ENCODE measurements at places on chromosomes 12 and 14.

GRCh38 chr14:94974893-94975292 lies 182.4 kb downstream of the DICER1 start:
- DNase-seq: no peak

DNA sequence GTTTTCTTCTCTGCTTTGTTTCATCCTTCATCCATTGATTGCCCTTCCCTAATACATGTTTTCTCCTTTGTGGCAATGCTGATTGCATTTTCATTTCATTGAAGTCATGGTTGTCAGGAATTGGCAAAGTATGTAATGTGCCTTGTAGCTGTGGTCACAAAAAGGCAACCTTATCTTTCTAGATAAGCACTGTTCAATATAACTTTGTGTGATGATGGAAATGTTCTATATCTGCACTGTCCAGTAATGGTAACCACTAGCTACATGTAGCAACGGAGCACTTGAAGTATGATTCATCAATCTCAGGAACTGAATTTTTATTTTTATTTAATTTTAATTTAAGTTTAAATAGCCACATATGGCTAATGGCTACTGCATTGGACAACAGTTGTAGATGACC lies 79.8 kb downstream of the PCNX1 start:
- no peak for DNase-seq

GRCh38 chr14:71658261-71658860 lies 273.9 kb upstream of the RGS6 start:
- no peak for DNase-seq

DNA sequence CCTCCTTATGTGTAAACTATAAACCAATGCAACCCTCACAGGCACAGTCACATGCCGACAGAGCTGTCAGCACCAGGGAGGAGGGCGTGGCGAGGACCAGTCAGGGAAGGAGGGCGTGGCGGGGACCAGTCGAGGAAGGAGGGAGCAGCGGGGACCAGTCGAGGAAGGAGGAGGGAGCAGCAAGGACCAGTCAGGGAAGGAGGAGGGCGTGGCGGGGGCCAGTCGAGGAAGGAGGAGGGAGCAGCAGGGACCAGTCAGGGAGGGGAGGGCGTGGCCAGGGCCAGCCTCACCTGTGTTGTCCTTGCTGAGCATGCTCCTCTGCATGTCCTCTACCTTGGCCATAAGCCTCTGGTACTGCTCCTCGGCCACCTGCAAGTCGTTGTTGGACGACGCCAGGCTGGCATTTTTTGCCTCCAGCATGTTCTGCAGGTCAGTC lies 24.2 kb downstream of the GOLGA3 start:
- DNase-seq: no peak

DNA sequence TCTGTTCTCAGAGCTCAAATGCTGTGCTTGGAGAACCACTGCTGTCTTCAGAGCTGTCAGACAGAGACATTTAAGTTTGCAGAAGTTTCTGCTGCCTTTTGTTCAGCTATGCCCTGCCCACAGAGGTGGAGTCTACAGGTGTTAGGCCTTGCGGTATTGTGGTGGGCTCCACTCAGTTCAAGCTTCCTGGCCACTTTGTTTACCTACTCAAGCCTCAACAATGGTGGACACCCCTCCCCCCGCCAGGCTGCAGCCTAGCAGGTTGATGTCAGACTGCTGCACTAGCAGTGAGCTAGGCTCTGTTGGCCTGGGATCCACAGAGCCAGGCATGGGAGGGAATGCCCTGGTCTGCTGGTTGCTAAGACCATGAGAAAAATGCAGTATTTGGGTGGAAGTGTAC lies 323.8 kb downstream of the BCAT1 start:
- DNase-seq: no peak
